Stimulated activated CD4-positive, alpha-beta T cell treated with anti-CD3 and anti-CD28 coated beads, Interleukin-4, amount 100 ng/mL, for 1 hour (primary cell): ENCODE measurements at places on chromosomes 6 and 20.

DNA sequence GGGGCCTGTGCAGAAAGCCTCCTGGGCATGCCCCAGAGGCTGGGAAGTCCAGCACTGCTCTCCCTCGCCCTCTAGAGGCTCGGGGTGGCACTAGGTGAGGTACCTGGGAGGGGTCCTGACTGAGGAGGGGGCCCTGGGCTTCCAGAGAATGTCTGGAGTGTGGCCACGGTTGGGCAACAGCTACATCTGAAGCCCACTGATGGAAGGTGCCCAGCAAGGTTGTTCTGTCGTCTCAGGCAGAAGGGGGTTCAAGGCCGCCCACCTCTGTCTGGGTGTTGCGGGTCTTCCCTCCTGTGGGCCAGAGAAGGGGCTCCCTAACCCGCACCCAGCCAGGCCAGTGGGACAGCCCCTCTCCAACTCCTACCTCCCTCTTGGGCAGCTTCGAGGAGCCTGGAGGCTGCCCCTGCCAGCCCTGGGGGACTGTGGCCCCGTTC lies 11.4 kb upstream of the VEGFA start:
- DNase-seq, result peak; percentile 17

DNA sequence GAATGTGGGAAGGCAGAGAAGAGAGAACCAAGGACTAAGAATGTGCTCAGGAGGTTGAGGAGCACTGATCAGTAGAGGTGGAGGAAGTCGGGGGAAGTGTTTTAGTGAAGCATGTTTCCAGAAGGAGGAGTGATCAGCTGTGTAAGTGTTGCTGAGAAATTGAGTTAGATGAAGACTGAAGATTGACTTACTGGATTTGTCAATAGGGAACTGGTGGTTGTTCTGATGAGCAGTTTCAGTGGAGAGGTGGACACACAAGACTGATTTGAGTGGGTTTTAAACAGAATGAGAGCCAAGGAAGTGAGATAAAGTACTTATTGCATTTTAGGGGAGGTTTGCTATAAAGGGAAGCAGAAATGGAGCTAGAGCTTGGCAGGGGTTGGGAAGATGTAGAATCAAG lies 182.6 kb downstream of the CDKAL1 start:
- no peak for DNase-seq

- no peak for DNase-seq
These were observed 142.3 kb downstream of the LY86 start for GRCh38 chr6:6730831-6731230.

- DNase-seq, result no peak
These were observed 36.4 kb downstream of the CEP250 start for GRCh38 chr20:35491823-35492222.

- no peak for DNase-seq
These were observed 589.9 kb upstream of the SLC35B3 start for GRCh38 chr6:9025228-9025627.

- no peak for DNase-seq
These were observed 37.8 kb upstream of the IGF2R start for GRCh38 chr6:159931112-159931511.

- no peak for DNase-seq
These were observed 12.1 kb upstream of the TBXT start for GRCh38 chr6:166179704-166180103.

- no peak for DNase-seq
These were observed 70.9 kb downstream of the SNX5 start for GRCh38 chr20:17897566-17898307.

DNA sequence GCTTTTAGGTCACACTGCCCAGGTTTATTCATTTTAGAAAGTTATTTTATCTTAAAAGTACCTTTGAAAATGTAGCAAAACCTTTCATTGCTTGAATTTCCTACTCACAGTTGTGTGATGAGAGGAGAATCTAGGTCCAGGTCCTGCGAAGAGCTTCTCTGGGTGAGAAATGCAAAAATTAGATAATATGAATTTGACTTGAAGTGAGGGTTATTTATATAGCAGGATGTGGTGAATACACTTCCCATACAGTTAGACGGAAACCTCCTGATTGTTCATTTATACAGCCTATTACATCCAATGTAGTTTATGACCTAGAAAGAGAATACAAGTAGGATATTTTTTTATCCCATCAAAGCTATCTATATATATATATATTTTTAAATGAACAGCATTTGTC lies 30.5 kb downstream of the CDKAL1 start:
- DNase-seq, result no peak

DNA sequence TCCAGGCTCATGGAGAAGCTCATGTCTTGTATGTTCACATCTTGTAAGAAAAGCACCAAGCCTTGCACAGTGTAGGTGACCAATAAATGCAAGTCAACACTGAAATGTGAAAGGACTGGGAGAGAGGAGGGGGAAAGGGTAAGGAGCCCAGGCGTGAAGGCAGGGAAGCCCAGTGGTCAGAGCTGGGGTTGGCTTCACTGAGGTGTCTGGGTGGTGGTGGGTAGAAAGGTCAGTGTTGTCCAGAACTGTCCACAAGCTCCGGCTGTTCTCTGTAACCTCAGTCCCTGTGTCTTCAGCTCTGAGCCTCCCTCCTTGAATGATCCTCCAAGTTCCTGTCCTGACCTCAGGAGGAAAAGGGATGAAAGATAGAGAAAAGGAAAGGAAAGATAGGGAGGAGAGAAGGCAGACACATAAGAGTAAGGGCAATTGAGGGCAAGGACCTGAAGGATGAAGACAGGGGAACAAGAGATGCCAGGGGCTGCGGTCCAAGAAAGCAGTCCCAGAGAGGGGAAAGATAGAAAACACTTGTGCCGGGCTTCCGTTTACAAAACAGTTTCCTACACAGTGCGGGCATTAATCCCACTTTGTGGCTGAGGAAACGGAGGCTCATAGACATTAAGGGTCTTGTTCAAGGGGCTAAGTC lies 2.4 kb upstream of the TNXB start:
- DNase-seq, result no peak

- DNase-seq, result no peak
These were observed at the start of gene GPX5 for GRCh38 chr6:28525496-28526039. Gene GPX5, plus strand, starts transcription at chr6:28525881. Its CDS starts 133 bp downstream, at chr6:28526014.

DNA sequence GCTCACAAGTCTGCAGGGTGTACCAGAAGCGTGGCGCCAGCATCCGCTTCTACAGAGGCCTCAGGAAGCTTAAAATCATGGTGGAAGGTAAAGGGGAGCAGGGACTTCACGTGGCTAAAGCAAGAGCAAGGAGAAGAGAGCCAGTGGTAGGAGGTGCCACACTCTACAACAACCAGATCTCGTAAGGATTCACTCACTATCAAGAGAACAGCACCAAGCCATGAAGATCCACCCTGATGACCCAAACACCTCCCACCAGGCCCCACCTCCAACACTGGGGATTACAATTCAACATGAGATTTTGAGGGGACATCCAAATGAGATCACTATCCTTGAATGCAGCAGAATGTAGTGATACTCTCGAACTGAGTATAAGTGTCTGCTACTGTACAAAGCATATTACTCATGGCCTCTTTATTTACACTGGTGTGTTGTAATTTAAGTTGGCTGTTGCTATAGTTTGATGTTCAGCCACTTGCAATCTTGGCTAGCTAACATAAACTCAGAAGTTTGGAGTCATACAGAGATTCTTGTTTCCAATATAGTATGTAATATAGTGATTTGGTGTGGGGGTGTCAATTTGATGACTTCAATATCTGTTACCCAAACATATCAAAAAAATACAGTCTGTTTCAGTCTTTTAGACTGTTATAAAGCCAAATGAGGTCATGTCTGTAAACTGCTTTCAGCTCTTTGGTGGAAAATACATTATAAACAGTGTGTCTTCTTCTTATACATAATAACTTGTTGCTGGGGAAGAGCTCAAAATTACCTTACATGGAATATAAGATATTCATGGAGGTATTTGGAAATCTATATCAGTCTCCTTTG lies 39.4 kb upstream of the MYLIP start:
- no peak for DNase-seq

- DNase-seq, result no peak
These were observed 25.5 kb downstream of the ACOT13 start for GRCh38 chr6:24692415-24692814.

DNA sequence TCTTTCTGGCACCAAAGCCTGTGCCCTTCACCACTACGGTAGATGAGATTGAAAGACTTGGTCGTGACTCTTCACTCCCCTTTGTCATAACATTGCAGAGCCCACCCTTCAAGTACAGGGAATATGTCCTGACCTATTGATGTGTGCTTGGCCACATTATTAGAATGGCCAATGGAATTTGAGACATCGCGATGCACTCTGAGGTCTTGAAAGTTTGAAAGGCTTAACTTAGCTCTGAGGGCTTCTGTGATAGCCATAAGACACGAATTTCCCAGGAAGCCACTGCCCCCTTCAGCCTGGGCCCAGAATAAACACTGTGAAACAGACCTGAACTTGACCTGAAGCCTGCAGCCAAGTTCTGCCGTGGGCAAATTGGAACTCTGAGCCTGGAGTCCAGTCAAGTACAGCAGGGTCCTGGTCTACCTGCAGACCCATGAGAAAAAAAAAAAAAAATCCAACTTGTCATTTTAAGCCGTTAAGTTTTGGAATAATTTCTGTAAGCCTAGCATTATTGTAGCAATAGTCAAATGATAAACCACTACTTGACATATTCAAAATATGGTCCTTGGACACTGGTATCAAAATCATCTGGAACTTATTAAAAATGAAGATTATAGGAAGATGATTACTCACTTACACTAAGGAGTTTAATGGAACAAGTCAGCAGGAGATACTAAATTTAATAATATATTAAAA lies 36.9 kb upstream of the TRAF3IP2 start:
- no peak for DNase-seq

- no peak for DNase-seq
These were observed 48.8 kb downstream of the BCAS1 start for GRCh38 chr20:54021446-54022235.

DNA sequence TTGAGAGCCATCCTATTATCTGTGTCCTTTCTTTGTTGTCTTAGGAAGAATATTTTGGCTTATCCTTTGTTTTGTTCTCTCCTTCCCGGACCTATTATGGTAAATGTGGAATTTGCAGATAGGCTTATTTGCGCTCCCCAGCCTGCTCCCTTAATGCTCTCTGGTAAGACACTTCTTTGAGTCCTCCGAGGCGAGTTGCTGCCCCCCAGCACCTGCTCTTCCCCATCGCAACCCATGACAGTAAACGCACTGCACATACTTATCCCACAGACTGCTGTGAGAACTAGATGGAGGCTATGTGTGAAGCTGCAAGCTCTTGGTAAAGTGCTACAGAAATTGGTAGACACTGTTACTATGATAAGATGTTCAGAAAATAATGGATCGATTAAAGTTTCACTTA lies 47.0 kb upstream of the ESR1 start:
- DNase-seq, result no peak

GRCh38 chr6:71733970-71734899 lies 152.1 kb upstream of the RIMS1 start:
- DNase-seq, result no peak

GRCh38 chr20:10336959-10337729 lies 96.9 kb downstream of the MKKS start:
- no peak for DNase-seq

DNA sequence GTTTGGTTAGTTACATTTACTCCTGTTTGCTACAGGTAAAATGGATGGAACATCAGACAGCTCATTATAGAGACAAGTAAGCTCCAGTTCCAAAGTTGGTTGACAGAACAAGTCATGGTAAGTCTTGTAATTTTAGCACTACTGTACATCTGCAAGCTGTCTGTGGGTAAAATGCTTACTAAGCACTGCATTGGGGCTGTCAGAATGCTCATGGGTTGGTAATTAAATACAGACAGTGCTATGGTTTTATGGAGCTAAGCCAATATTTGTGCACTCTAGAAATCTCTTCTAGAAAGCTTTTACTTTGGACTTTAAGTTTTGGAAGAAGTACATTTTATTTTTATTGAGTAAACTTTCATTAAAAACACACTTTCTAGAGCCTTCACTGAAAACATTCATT lies 419.2 kb upstream of the MMS22L start:
- no peak for DNase-seq

DNA sequence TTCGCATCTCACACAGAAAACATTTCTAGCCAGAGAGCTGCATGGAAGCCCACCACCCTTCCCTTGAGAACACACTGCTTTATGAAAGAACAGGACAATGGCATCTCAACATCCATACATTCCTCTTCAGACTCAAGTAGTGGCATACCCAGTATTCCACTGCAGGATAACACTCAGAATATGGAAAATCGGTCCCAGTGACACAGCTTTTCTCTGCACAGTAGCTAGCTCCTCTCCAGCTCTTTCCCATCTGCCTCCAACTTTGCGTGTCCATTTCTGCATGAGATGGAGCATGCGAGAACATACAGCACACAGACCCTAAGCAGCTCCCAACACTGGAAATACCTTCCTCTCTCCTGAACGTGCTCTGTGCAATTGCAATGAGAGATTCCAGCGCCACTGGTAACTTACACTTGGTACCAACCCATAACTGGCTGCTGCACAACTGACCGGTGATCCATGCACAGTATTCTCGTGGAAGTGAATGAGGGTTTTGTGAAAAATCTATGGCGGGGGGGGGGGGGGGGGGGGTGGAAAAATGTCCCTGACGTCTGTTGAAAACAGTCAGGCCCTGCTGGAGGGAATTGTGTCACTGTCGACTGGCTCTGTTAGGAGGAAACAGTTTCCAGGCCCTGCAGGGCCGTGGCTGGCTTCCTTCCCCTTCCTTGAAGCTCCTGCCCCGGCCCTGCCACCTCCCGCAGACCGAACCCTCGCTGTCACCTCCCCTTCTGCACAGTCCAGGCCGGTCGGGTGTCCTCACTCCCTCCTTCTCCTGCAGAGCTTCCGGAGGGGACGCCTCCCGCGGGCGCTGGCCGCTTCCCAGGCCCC lies 265.9 kb upstream of the QKI start:
- DNase-seq, result no peak

GRCh38 chr6:92617721-92618120 lies 801.6 kb downstream of the EPHA7 start:
- no peak for DNase-seq

GRCh38 chr6:50185006-50185405 lies 135.3 kb upstream of the DEFB112 start:
- DNase-seq, result no peak

GRCh38 chr6:46174904-46175303 lies 4.1 kb upstream of the ENPP5 start:
- DNase-seq, result no peak

DNA sequence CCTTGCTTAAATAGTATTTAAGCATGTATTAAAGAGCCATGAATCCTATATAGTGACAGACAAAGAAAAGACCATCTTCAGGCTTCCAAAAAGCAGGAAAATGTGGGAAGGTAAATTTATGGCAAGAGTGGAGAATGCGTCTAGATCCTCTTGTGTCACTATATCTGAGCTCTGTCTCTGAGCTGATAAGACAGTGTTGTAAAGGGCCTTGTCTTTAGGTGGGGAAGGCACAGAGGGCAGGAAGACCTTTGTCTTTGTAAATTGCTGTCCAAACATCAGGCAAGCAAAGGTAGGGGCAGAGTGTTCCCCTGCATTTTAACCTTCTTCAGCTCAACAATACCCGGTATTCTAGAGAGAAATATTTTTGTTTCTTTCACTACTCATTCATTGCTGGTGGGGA lies 33.9 kb upstream of the MBOAT1 start:
- no peak for DNase-seq

DNA sequence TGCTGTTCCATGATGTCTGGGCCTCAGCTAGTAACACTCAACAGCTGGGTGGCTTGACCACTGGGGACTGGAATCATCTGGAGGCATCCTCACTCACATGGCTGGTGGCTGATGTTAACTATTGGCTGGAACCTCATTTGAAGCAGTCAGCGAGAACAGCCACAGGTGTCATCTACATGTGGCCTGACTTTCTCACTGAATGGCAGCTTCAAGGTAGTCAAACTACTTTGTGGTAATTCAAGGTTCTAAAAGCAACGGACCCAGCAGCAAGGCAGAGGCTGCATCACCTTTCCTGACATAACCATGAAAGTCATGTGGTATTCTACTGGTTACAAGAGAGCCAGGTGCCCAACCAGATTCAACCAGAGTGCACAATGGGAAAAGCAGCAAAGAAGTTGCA lies 115.9 kb upstream of the DST start:
- no peak for DNase-seq
